Spleen (tissue), 13 donors: ENCODE measurements at places on chromosomes 2 and 18. TPM values are rescaled to one million over a fixed set of nuclear protein-coding genes. Genes with fewer than 3 reads are reported as not detected.

DNA sequence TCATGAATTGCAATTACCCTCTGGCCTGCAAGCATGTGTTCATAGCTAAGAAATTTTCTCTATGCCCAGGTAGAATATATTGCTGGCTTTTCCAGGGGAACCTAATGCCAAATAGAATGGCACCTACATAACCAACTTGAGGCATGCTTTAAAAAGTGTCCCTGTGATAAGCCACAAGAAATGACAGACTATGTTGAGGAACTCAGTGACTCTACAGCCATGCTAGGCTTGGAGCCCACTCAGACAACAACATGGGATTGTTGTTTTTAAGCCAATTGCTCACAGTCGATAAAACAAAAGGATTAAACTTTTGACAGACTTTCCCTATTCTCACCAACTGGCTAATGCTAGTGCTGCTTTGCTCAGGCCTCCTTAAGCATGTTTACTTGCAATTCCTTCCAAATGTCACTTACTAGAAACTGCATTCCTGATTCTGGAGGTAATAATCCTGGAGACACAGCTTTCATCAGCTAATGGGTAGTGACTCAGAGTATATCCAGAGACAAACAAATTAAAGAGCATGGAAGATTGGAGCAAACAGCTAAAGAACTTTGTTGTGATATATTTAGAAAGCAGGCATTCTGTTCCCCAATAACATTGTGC lies 249.0 kb downstream of the SLC8A1 start:
- DNase-seq = no peak

- no peak for DNase-seq
These were observed 137.6 kb downstream of the WDSUB1 start for GRCh38 chr2:159148901-159149300.

- no peak for DNase-seq
These were observed 69.7 kb upstream of the KCNE4 start for GRCh38 chr2:222982010-222982908.

DNA sequence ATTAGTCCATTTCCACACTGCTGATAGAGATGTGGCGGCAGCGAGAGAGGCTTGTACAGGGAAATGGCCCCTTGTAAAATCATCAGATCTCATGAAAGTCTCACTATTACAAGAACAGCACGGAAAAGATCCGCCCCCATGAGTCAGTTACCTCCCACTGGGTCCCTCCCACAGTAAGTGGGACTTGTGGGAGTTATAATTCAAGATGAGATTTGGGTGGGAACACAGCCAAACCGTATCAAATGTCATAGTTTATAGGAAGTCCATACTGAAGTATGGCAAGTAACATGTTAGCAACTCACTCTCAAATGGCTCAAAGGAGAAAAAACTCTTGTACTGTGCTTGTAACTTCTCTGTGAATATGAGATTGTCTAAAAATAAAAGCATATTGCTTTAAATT lies 56.1 kb downstream of the FARP2 start:
- DNase-seq = no peak

Gene GREB1
- total RNA-seq = 0.46 TPM

DNA sequence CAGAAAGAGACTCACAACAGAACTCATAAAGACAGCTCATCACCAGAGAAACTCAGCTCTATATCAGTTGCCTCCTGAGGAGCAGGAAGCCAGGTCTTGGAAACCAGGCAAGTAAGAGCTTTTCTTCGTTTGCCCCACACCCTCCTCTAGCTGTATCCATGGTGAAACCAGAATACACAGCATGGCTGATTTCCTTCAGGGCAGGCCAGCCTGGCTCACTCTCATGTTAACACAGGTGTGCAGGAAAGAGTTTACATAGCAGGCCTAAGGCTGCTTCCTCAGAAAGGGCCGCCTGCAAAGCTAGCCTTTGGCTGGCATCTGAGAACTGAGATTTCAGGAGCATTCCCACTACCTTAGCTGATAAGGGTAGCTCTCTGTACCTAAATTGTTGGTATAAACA lies 65.7 kb downstream of the KLHL14 start:
- DNase-seq = no peak

Gene CCNYL1
- 15.9 TPM for total RNA-seq

Gene LCLAT1
- total RNA-seq = 11.8 TPM

GRCh38 chr2:163662141-163662780 lies 73.5 kb downstream of the FIGN start:
- DNase-seq = no peak

Gene UGT1A10
- not detected for total RNA-seq
